Stimulated activated CD8-positive, alpha-beta memory T cell treated with anti-CD3 and anti-CD28 coated beads, Interleukin-7, amount 100 ng/mL, for 1 hour (primary cell): ENCODE measurements at places on chromosomes 3 and 15.

DNA sequence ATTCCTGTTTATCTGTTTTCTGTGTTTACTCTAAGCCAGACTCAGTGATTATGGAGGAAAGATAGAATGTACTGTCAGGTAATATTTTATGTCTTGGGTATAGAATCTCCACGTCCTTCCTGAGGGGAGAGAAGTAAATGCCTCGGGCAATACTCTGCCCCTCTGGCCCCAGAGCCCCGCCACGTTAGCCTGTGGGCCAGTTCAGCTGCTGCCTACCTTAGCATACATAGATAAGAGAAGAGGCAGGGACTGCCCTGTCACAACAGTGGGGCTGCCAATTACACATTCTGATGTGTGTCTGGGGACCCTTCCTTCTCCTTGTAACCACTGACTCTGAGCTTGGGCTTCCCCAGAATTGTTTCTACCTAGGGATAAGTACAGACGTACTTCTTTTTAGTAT, 347.7 kb upstream of the ATP11B start:
- DNase-seq, result no peak

GRCh38 chr3:191373327-191373726, 43.0 kb upstream of the UTS2B start:
- no peak for DNase-seq

GRCh38 chr3:127216415-127217261, 23.7 kb downstream of the PRR23E start:
- DNase-seq, result no peak

DNA sequence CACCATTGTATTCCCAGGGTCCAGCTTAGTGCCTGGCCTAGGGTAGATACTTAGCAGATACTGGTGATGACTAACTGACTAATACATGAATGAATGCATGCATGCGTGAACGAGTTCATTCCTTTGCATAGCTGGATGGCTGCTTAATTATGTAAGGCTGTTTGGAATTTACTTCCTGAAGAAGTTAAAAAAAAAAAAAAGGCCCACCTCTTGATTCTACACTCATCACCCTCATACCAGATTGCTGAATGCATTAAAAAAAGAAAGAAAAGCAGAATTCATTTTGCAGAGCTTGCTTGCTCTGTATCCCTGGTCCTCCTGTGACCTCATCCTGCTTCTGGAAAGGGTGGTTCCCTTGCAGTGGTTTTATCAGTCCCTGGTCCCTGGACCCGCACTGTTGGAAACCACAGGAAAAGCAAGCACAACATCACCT, 277.6 kb upstream of the CFAP20DC start:
- DNase-seq, result no peak

DNA sequence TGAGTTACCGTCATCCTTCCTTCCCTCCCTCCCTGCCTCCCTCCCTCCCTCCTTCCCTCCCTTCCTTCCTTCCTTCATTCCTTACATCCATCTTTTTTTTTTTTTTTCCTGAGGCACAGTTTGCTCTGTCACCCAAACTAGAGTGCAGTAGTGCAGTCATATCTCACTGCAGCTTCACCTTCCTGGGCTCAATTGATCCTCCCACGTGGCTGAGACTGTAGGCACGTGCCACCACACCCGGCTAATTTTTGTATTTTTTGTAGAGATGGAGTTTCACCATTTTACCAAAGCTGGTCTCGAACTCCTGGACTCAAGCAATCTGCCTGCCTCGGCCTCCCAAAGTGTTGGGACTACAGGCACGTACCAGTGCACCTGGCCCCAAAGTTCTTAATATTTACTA, 25.8 kb downstream of the USP3 start:
- no peak for DNase-seq

DNA sequence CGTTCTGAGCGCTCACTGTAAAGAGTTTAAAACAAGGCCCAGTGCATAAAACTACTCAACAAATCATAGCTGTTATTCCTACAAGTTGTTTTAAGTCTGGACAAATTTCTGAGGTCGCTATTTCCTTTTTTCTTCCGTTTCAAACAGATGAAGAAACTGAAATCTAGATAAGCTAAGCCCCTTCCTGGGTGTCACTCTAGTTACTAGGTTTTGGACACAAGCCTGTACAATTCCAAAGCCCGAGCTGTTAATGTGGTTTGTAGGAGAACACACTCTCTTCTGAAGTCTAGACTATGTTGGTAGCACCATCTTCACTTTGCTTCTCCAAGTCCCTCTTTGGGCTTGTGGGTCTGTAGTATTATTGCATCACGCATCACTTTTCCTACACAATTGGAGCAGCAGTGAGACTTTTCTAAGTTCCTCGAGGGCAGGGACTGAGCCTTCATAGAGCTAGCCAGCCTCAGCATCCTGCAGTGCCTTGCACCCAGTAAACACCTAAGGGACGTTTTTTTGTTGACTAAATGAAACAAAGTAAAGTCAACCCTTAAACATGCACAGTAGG, 142.6 kb upstream of the PROK2 start:
- DNase-seq, result no peak

- peak; percentile 37 for DNase-seq
Measured at GRCh38 chr15:85582131-85583079, 202.0 kb downstream of the AKAP13 start.
